Activated CD4-positive, alpha-beta T cell treated with anti-CD3 and anti-CD28 coated beads, Interleukin-2, amount 10 ng/mL, durations not matched to agents 24 days and 14 days (primary cell): ENCODE measurements at places on chromosomes 16 and 17. TPM values are rescaled to one million over a fixed set of nuclear protein-coding genes. Genes with fewer than 3 reads are reported as not detected.

NXPH3 gene
- not detected in 2 replicates for total RNA-seq

PROCA1 gene
- 6.0 TPM in 2 replicates for total RNA-seq

PTGES3L gene
- 0.66 and 1.4 TPM in 2 replicates for total RNA-seq

HS3ST6 gene
- not detected in 2 replicates for total RNA-seq

KRTAP1-1 gene
- not detected in 2 replicates for total RNA-seq

DNA sequence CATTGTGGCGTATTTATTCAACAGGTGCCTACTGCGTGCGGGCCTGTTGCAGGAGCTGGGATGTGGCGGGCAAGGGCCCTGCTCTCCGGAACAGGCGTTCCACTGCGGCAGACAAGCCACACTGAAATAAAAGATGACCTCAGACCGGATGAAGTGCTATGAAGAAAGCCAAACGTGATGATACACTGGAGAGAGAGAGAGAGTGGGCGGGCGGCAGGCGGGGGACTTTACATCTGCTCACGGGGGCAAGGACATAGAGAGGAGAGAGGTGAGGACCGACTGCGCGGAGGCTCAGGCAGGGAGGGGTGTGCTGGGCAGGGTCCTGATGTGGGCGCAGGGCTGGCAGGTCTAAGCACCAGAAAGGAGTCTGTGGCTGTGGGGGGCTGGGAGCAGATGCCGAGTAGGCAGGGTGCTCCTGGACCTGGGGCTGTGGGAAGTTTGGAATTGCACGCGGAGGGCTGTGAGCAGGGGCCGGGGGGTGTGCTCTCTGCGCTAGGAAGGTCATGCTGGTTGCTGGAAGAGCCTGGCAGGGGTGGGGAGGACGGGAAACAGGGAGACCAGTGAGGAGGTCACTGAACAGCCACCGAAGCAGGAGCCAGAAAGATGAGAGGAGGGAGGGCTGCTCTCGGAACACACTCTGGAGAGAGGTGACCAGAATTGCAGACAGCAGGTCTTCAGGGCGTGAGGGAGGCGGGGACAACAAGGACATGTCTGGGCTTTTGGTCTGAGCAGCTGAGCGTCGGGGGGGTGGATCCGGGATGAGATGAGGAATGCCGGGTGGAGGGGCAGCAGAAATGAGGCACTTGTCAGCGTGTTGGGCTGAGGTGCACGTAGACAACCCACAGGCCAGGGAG, 9.9 kb downstream of the MXRA7 start:
- H3K36me3 ChIP-seq = no peaks in the 10 kb centered on the region
- DNase-seq = no peak
- no peaks in the 10 kb centered on the region for H3K4me1 ChIP-seq
- no peak overlapping the region for H3K27ac ChIP-seq
- no peak overlapping the region for H3K4me3 ChIP-seq

DNA sequence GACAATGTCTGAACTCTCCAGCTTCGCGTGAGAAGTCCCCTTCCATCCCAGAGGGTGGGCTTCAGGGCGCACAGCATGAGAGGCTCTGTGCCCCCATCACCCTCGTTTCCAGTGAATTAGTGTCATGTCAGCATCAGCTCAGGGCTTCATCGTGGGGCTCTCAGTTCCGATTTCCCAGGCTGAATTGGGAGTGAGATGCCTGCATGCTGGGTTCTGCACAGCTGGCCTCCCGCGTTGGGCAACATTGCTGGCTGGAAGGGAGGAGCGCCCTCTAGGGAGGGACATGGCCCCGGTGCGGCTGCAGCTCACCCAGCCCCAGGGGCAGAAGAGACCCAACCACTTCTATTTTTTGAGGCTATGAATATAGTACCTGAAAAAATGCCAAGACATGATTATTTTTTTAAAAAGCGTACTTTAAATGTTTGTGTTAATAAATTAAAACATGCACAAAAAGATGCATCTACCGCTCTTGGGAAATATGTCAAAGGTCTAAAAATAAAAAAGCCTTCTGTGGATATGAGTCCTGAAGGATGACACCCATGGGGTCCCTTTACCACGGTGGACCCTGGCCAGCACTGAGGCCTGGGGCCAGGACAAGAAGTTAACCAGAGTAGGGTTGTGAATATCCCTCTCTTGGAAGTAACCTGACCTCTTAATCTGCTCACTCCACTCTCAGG, 10.5 kb upstream of the ITGAD start:
- H3K4me1 ChIP-seq = peaks cover 28% of the 10 kb centered on the region
- H3K36me3 ChIP-seq = peaks cover 19% of the 10 kb centered on the region
- peaks cover 2% of the 10 kb centered on the region for H3K27me3 ChIP-seq
- H3K4me3 ChIP-seq = no peak overlapping the region
- peak overlapping the region; percentile 74 for H3K27ac ChIP-seq

DNA sequence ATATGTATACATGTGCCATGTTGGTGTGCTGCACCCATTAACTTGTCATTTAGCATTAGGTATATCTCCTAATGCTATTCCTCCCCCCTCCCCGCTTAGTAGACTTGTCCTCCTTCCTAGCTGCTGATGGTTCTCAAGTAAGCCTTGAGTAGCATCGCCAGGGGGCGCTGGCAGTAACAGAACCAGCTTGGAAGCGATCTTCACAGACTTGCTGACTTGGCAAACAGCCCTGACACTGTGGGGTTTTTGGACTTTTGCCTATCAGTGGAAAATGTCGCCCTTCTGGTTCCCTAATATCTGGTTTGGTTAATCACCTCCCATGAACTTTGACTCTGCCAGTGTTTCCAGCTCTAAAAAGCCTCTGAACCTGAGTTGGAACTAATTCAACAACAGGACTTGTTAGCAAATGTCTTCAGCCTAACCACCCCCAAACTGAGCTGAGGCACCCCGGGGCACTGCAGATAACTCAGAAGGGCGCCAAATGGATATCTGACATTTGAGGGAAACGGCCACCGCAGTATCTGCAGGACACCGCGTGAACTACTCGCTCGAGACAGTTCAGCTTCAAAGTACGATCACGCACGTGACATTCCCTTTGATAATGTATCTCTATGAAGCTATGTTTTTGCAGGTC, 15.4 kb upstream of the SPATA32 start:
- H3K4me3 ChIP-seq = no peak overlapping the region
- no peaks in the 10 kb centered on the region for H3K27me3 ChIP-seq
- peak overlapping the region; percentile 70 for H3K27ac ChIP-seq
- DNase-seq = peak; percentile 96
- peaks cover 14% of the 10 kb centered on the region for H3K4me1 ChIP-seq

GRCh38 chr16:75527825-75528299, 8.0 kb downstream of the CHST5 start:
- no peak for DNase-seq
- no peaks in the 10 kb centered on the region for H3K4me1 ChIP-seq
- no peaks in the 10 kb centered on the region for H3K27me3 ChIP-seq
- H3K27ac ChIP-seq = no peak overlapping the region

GRCh38 chr16:88061346-88062110, 110.3 kb downstream of the BANP start:
- no peaks in the 10 kb centered on the region for H3K27me3 ChIP-seq
- no peaks in the 10 kb centered on the region for H3K4me1 ChIP-seq
- no peak overlapping the region for H3K4me3 ChIP-seq
- H3K36me3 ChIP-seq = no peaks in the 10 kb centered on the region
- H3K27ac ChIP-seq = no peak overlapping the region

GRCh38 chr17:28744104-28744971, 527 bp downstream of the TRAF4 start:
- DNase-seq = peak; percentile 88
- peak overlapping the region; percentile 94 for H3K4me3 ChIP-seq
- H3K4me1 ChIP-seq = peaks cover 38% of the 10 kb centered on the region
- H3K27ac ChIP-seq = peak overlapping the region; percentile 86
- peaks cover 46% of the 10 kb centered on the region for H3K36me3 ChIP-seq
- H3K27me3 ChIP-seq = no peaks in the 10 kb centered on the region

DNA sequence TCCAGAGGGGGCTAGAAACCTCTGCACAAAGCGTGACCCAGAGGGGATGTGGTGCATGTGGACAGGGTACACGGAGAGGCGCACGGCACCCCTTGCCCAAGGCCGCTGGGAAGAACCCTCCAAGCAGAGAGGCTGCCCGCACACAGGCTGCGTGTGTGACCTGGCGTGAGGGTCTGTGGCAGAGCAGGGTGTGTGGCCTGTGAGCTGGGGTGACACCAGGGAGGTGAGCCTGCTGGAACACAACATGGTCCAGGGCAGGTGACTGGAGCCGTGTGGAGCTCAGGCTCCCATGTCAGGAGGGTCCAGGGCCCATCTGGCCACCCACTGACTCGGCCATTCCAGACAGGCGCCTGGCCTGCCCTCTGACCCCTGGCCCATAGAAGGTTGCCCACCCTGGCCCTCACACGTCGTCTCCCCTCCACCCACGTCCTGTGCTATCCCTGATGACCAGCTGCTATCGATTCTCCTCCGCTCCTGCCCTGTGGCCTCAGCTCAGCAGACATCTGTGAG, 14.8 kb upstream of the TMEM204 start:
- H3K36me3 ChIP-seq = no peaks in the 10 kb centered on the region
- no peaks in the 10 kb centered on the region for H3K27me3 ChIP-seq
- no peaks in the 10 kb centered on the region for H3K4me1 ChIP-seq
- DNase-seq = no peak
- H3K27ac ChIP-seq = no peak overlapping the region
- H3K4me3 ChIP-seq = no peak overlapping the region

DNA sequence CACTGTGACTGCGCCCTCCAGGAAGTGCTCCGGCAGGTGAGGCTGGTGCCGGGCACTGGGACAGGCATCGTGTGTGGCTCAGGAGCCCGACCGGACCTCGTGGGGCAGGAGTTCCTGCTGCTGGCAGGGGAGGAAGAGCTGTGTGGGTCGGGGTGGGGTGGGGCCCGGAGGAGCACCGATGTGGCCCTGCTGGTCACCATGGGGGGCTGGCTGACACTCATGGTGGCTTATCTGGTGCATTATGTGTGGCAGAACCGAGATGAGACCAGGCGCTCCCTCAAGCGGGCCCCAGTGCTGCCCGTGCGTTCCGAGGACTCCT, 16.8 kb downstream of the LRRC3C start:
- DNase-seq = no peak
- H3K27me3 ChIP-seq = no peaks in the 10 kb centered on the region
- H3K27ac ChIP-seq = no peak overlapping the region
- no peaks in the 10 kb centered on the region for H3K36me3 ChIP-seq

GRCh38 chr17:72498364-72499210, 377.8 kb downstream of the SOX9 start:
- no peaks in the 10 kb centered on the region for H3K27me3 ChIP-seq
- H3K27ac ChIP-seq = no peak overlapping the region
- DNase-seq = no peak
- H3K36me3 ChIP-seq = no peaks in the 10 kb centered on the region
- no peak overlapping the region for H3K4me3 ChIP-seq
- H3K4me1 ChIP-seq = no peaks in the 10 kb centered on the region

DNA sequence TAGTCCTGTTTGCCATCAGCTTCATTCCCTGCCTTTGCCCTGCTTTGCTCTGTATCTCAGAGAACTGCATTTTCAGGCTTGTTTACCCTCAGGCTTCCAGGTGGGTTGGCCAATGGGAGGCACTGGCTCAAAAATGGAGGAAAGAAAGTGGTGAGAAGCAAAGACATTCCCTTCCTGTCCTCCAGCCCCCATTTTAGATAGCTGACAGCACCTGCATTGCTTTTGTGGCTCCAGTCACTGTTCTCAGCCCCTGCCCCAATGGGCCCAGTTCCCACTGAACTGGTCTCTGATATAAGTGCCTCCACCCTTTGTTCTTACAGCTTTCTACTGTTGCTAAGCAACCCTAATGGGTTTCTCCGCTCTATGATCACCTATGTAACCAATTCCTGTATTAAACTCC, 19.4 kb upstream of the SDK2 start:
- H3K27me3 ChIP-seq = peaks cover 25% of the 10 kb centered on the region
- H3K36me3 ChIP-seq = peaks cover 4% of the 10 kb centered on the region
- no peak overlapping the region for H3K27ac ChIP-seq
- no peak overlapping the region for H3K4me3 ChIP-seq

GRCh38 chr16:30372725-30373124, 1.9 kb upstream of the MYL11 start:
- peaks cover 4% of the 10 kb centered on the region for H3K27me3 ChIP-seq
- H3K4me3 ChIP-seq = peak overlapping the region; percentile 8
- DNase-seq = peak; percentile 62
- H3K27ac ChIP-seq = peak overlapping the region; percentile 38

- H3K27me3 ChIP-seq = no peaks in the 10 kb centered on the region
- no peak for DNase-seq
- no peaks in the 10 kb centered on the region for H3K36me3 ChIP-seq
- H3K27ac ChIP-seq = no peak overlapping the region
- H3K4me3 ChIP-seq = no peak overlapping the region
- H3K4me1 ChIP-seq = no peaks in the 10 kb centered on the region
These were observed 1121.6 kb upstream of the CDH8 start for GRCh38 chr16:63157818-63158217.

- no peaks in the 10 kb centered on the region for H3K27me3 ChIP-seq
- H3K4me1 ChIP-seq = peaks cover 45% of the 10 kb centered on the region
- no peak for DNase-seq
- peak overlapping the region; percentile 7 for H3K4me3 ChIP-seq
- H3K27ac ChIP-seq = peak overlapping the region; percentile 79
These were observed 14.4 kb downstream of the SNN start for GRCh38 chr16:11682655-11683096.

DNA sequence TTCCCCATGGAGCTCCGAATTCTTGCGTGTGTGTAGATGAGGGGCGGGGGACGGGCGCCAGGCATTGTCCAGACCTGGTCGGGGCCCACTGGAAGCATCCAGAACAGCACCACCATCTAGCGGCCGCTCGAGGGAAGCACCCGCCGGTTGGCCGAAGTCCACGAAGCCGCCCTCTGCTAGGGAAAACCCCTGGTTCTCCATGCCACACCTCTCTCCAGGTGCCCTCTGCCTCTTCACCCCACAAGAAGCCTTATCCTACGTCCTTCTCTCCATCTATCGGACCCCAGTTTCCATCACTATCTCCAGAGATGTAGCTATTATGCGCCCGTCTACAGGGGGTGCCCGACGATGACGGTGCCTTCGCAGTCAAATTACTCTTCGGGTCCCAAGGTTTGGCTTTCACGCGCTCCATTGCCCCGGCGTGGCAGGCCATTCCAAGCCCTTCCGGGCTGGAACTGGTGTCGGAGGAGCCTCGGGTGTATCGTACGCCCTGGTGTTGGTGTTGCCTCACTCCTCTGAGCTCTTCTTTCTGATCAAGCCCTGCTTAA, 617 bp upstream of the SENP3 start:
- peak; percentile 96 for DNase-seq
- peaks cover 2% of the 10 kb centered on the region for H3K27me3 ChIP-seq
- H3K4me1 ChIP-seq = peaks cover 39% of the 10 kb centered on the region
- H3K4me3 ChIP-seq = peak overlapping the region; percentile 97

DNA sequence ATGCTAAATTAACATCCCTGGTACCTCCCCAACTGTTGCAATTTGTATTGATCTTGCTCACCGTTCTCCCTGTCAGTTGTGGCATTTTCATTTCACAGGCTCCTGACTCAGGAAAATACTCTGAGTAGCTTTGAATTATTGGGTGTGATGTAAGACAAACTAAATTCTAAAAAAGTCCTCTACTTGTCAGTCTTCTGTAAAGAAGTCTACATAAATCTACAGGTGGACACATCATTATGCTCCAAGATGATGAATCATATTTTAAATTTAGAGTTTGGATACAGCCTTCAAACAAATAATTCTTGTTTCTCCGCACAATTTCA, 47.2 kb downstream of the MARCHF10 start:
- no peak overlapping the region for H3K27ac ChIP-seq
- no peaks in the 10 kb centered on the region for H3K4me1 ChIP-seq
- H3K36me3 ChIP-seq = no peaks in the 10 kb centered on the region
- H3K27me3 ChIP-seq = peaks cover 9% of the 10 kb centered on the region
- no peak for DNase-seq
- no peak overlapping the region for H3K4me3 ChIP-seq

GRCh38 chr17:61542027-61542426, 49.0 kb downstream of the NACA2 start:
- H3K4me3 ChIP-seq = no peak overlapping the region
- H3K36me3 ChIP-seq = no peaks in the 10 kb centered on the region
- DNase-seq = no peak
- no peak overlapping the region for H3K27ac ChIP-seq
